ENCODE measurements at places on chromosomes 1 and 21.

DNA sequence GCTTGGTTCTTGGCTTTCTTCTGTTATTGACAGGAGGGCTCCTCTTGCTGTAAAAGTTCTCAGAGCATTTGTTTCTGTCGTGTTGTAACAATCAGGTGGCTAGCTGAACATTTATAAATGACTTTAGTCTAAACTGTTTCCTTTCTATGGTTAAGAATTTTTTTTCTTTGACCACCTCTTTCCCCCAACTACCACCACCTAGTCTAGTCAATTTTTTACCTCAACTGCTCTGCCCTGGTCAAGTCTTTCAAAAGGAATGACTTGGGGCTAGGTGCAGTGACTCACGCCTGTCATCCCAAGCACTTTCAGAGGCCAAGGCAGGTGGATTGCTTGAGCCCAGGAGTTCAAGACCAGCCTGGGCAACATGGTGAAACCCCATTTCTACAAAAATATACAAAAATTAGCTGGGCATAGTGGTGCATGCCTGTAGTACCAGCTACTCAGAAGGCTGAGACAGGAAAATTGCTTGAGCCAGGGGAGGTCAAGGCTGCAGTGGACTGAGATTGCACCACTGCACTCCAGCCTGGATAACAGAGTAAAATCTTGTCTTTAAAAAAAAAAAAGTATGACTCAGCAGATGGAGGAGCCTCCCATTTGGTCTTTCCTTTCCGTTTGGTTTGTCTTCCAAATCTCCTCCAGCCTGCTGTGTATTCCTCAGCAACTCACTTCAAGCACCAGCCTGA lies 40.7 kb downstream of the MAP3K21 start:
- DNase-seq = no peak

DNA sequence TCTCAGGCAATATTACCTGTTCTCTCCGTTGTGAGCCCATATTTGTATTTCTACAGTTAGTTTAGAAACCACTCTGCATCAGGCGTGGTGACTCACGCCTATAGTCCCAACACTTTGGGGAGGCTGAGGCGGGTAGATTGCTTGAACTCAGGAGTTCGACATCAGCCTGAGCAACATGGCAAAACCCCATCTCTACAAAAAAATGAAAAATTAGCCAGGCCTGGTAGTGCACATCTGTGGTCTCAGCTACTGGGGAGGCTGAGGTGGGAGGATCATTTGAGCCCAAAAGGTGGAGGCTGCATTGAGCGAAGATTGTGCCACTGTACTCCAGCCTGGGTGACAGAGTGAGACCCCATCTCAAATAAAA lies 19.7 kb upstream of the ID3 start:
- DNase-seq = no peak

DNA sequence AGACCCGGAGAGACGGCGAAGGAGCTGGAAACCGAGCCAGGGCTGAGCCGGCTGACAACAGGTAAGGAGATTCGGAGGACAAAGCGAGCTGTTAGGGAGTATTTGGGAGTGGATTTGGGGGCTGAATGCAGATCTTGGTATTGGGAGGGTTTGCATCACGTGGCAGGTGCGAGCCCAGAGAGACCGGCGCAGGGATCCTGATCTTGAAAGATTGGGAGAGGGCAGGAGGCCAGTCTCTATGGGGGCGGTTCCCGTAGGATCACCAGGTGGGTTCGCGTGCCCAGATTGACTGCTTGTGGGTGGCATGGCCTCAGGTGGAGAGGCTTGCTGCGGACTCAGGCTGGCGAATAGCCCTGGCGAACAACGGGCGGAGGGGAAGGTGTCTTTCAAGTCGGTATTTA lies 204 bp downstream of the CIART start:
- DNase-seq = no peak

DNA sequence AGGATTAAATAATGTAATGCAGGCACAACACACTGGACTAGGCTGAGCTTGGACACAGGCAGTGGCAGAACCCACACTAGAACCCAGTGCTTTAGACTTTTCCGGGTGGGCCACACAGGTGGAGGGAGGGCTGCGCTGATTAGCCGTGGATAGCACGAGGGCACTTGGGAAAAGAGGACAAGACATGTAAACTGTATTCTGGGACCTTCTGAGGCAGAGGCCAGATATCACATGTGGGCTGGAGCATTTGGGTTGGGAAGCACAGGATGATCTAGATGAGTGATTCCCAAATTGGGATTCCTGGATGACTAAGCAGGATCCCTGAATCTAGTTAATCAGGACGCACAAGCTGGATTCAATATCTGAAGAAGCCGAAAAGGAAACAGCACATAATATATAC lies 20.3 kb upstream of the A3GALT2 start:
- DNase-seq = no peak

- DNase-seq = no peak
These were observed 2.6 kb upstream of the TOR3A start for GRCh38 chr1:179079113-179079761.

DNA sequence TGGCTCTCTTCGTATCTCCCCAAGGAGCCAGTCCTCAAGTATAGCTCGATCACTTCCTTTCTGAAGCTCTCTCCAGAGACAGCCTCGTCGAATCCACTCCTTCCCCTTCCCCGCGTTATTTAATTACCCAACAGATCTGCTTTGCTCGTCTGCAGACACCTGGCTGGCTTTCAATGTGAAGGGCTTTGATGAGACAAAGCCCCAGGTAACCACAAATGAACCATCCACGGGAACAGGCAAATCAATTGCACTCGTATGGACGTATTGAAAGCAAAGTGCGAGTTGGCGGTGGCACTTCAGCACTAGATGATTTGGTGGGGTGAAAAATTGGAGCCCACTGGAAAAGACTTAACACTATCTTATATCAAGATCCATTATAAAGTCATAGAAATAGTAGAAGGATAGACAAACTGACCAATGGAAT lies 364 bp upstream of the BCAR3 start:
- DNase-seq = no peak

- DNase-seq = no peak
These were observed 78.7 kb downstream of the FGGY start for GRCh38 chr1:59375321-59376220.

DNA sequence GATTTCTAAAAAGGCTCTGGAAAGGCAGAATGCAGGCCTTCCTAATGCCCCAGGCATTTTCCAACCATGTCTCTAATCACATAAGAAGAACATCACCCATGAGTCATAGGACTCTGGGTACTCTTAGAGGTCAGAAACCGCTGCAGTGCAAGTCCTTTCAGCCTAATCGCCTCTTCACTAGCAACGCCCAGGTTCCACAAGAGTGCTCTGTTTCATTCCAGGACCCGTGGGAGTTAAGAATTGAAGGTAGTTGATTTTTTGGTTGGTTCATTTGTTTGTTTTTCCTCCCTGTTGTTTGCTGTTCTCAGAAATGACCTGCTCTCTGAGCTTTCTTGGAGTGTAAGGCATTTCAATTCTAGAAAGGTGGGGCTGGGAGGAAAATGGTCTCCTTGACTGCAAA lies 123.2 kb downstream of the NR5A2 start:
- no peak for DNase-seq

DNA sequence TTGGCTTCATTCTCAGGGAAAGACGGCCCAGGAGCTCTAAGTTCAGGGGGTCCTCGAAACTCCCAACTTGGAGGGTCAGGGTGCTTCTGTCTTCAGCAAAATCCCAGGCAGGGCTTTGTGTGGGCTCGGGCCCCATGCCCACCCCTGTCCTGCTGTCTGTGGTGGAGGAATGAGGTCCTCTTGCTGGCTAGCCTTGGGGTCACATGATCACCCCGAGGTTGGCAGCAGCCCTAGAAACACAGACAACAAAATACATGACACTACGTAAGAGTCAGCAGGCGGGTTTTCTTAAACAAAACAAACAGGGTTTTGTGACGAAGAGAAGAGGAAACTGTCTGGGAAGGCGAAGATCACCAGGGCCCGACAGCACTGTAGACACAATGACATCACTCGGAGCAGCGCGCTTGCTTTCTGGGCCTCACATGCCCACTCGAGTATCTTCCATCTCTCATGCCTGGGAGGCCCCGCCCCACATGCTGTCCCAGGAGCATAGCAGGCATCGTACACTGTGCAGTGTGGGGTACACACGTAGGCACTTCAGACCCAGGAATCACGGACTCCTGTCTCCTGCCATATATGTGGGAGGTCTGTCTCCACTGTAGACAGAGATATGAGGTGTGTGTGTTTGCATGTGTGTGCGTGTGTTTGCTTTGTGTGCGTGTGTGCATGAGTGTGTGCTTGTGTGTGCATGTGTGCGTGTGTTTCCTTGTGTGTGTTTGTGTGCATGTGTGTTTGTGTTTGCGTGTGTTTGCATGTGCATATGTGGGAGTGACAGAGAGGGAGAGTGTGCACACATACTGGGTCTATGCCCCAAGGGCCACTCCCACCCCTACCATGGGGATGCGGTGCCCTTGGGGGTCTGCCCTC lies 94.7 kb downstream of the SIK1 start:
- DNase-seq = no peak

- DNase-seq = no peak
These were observed 59.6 kb downstream of the USP24 start for GRCh38 chr1:55155522-55155921.

All from GM18507 (cell line).